ENCODE measurements at places on chromosomes 1 and 21.

GRCh38 chr1:55070293-55071164 lies 31.2 kb downstream of the PCSK9 start:
- no peak for DNase-seq

- peak; percentile 2 for DNase-seq
Measured at GRCh38 chr1:93701629-93702028, 20.0 kb upstream of the BCAR3 start.

DNA sequence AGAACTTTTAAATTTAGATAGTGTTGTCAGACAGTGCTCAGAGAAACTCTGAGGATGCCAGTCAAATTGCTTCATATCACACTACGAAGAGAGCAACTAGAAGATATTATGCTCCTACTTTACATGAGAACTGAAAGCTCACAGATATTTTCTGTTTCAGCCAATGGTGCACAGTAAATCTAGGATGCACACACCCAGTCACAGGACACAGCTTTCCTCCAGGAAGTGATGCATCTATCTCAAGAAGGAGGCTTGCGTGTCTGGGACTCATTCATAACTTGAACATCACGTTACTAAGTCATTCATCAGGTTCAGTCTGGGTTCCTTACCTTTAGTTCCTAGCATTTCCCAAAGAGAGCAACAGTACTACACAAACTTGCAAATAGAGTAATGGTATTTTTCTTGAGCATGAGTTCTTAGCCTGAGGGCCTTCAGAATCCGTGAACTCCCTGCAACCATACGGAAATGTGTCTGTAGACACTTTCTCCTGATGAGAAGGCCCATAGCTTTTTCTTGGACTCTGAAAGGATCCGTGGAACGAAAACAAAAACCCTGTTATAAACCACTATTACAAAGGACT lies 12.2 kb downstream of the ZNF697 start:
- DNase-seq: no peak

DNA sequence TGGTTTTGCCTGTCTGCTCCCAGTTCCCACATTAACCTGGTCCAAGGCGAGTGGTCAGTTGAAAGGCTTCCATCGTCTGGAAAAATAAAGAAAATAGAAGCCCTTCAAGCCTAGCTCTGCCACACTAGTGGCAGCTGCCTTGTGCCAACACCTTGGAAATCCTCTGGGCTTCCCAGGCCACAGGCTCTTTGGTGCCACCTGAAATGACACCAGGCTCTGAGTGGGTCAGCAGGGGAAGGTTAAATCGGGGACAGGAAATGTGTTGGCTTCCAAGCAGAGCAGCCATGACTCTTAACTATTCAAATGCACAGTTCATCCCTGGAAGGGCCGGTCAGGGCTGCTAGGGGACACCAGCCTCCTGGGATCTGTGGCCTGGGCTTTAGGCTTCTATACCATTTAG lies 558.7 kb downstream of the MATN1 start:
- DNase-seq: no peak

DNA sequence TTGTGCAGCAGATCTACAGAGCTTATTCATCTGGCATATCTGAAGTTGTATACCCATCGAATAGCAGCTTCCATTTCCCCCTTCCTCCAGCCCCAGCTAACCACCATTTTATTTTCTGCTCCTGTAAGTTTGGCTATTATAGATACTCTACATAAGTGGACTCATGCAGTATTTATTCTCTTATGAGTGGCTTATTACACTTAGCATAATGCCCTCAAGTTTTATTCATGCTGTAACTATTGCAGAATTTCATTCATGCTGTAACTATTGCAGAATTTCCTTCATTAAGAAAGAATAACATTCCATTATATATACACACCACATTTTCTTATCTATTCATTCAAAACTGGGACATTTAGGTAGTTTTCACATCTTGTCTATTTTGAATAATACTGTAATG lies 30.5 kb upstream of the IFI16 start:
- no peak for DNase-seq

- DNase-seq: no peak
Measured at GRCh38 chr1:227561241-227561907, 2.0 kb upstream of the ZNF678 start.

GRCh38 chr1:33660244-33660643 lies 187.8 kb downstream of the ZSCAN20 start:
- no peak for DNase-seq

- peak; percentile 14 for DNase-seq
Measured at GRCh38 chr1:157156058-157156541, 17.9 kb upstream of the ETV3 start.

DNA sequence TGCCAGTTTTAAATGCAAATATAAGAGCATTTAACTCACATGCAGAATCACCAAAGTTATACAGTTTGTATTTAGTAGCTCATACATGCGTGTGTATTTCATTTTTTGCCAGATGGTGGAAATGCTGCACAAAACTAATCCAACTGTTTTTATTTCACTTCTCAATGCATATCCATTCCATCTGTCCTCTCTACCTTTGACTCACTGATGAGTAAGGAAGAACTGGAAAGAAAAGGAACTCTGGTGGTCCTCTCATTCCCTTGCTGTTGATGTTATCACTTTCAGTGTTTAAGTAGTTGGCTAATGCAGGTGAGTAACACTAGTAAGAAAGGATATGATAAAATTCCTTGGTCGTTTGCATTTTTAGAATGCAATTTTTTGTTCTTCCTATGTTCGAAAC lies 5.7 kb upstream of the SLC1A7 start:
- DNase-seq: no peak

DNA sequence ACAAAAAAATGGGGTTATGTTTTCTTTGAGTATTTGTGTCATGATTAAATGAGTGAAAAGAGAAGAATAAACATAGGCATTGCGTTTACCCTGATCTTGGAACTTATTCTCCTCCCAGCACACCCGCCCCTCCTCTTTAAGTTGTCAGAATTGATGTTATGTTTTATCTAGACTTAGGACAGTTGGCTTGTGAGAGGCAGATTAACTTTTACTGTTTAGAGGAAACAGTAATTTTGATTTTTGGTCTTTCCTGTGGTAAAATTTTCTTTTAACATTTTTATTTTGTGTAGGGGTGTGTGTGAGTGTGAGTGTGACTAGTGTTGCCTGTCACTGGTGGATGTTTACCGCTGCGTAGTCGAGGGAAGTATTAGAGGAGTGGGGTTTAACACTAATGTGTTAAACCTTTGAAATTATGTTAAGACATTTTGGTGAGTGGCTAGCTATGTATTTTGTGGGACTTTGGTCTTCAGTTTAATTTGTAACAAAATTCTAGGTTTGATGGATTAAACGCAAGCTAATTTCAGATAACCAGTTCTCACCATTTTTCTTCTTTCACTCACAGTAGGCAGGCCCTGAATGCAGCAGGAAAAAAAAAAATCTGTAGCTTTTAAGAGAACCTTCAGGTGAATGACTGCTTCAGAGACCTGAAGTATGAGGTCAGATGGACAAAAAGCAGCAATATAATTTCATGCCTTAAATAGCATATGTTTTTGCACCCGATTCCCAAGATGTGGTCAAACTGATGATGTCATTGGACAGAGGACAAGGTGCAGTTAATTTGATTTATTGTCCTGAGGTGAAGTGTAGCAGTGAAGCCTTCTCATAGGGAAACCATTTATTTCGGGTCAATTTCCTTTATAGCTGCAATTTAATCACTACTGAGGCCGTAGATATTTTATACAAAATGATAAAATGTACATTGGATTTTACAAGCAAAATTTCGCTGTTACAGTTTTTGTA lies 2.7 kb downstream of the POU2F1 start:
- no peak for DNase-seq

- DNase-seq: no peak
Measured at GRCh38 chr1:160162931-160163330, 11.5 kb downstream of the ATP1A4 start.

DNA sequence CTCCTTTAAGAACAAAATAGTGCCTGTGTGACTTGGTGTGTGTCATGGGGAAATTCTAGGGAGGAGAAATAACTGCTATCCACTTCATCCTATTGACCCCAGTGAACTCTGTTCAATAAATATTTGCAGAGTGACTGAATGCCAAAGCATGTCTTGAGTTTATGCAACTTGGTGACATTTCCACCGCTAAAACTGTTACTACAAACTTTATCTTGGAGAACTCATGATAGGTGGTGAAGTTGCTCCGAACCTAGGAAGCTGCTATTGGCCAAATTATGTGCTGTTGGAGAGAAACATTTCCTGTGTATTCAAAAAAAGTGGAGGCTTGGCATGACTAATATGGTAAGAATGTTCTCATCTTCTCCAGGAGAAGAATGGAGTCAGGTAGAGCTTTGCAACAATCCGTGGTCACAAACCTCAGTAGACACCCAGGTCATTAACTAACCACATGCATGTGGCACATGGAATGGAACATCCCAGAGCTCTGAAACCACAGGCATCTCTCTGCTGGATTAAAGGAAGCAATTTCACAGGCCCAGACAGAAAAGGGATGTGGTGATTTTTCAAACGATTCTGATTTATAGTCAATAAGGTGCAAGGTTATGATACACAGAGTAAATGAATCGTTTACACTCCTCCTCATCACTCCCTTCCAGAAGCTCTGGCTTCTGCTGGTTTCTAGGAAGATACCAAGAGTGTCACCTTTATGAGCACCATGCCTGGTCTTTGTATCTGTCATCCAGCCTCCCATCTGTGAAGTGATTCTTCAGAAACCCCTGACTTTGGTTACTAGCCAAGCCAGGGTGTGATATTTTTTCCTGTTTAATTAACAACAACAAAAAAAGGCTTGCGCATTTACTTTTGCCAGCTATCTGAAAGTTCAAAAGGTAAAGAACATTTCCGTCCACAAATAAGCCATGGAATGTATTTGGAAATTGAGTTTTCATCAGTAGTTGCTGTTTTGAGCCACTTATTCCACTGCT lies 361.1 kb downstream of the TGFB2 start:
- DNase-seq: no peak

DNA sequence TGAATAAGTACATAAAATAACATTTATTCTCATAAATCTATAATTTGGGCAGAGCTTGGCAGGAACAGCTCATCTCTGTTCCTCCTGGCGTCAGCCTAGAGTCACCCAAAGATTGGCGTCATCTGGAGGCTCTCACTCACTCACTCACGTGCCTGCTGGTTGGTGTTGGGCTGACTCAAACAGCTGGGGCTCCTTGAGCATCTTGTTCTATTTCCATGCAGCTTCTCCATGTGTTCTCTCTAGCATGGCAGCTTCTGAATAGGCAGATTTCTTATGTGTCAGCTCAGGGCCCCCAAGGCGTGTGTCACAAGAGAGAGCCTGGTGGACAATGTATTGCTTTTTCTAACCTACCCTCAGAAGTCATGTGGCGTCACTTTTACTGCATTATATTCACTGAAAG lies 70.6 kb upstream of the RAB3GAP2 start:
- no peak for DNase-seq

DNA sequence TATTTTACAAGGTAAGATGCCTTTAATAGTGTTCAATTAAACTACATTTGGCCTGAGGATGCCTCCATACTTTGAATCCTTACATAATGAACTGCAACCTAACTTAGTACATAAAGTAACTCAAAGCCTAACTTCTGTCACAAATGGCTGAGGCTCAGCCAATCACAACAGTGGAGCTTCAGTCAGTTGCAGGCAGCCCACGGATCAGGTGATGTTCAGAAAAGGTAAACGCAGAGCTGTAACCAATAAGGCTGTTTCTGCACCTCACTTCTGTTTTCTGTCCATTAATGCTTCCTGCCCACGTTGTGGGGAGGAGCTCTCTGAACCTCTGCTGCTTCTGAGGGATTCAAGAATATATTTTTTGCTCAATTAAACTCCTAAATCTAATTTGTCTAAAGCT lies 94.8 kb upstream of the KIAA0040 start:
- no peak for DNase-seq

GRCh38 chr1:175002910-175003517 lies 3.3 kb downstream of the CACYBP start:
- DNase-seq: no peak

GRCh38 chr1:54167422-54168139 lies 14.8 kb upstream of the CDCP2 start:
- no peak for DNase-seq

DNA sequence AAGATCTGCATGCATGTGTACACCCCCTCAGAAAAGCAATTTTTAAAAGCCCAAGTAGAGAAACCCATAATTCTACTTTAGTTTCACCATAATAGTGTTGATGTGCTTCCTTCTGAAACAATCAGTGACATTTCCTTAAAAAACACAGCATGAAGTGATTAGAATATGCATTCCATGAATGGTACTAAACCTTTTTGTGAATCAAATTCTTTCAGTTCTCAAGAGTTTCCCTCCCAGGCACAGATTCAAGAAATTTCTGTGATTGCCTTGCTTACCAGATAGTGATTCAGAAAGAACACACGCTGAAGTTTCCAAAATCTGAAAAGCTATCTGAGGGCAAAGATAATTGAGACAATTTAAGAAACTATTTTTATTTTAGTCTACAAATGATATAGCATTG lies 136.4 kb upstream of the ADGRL2 start:
- no peak for DNase-seq

DNA sequence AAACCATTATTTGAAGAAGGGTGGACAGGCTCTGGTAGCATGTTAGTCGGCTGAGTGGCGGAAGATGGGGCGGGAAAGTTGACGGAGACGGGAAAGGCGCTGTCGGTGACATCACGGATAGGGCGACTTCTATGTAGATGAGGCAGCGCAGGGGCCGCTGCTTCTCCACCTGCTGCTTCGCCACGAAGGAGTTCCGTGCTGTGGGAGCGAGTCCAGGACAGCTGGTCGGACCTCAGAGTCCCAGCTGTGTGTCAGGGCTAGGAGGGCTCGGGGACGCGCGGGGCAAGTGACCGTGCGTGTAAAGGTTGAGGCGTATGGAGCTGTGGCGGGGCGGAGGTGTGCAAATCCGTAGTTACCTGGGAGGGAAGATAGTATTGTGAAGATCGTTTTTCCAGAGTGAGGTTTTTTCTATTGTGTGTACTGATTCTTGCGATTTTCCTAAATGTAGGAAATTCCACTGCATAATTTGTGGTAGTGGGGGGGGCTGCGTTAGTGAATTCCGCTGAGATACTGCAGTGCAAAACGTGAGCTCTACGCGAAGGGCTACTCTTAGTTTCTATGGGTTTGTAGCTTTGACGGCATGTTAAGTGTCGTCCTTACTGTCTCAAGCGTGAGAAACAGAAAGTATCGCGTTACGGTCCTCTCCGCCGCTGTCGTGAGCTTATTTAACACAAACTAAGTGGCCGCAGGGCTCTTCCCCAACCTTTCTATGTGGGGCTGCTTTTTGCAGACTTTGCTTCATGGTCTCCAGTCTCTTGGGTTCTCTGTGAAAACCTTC lies 111.2 kb upstream of the NBPF11 start:
- DNase-seq: no peak

Measured in GOT3 (cell line).